ENCODE measurements at places on chromosomes 7 and 10. TPM values are rescaled to one million over a fixed set of nuclear protein-coding genes. Genes with fewer than 3 reads are reported as not detected.

DNA sequence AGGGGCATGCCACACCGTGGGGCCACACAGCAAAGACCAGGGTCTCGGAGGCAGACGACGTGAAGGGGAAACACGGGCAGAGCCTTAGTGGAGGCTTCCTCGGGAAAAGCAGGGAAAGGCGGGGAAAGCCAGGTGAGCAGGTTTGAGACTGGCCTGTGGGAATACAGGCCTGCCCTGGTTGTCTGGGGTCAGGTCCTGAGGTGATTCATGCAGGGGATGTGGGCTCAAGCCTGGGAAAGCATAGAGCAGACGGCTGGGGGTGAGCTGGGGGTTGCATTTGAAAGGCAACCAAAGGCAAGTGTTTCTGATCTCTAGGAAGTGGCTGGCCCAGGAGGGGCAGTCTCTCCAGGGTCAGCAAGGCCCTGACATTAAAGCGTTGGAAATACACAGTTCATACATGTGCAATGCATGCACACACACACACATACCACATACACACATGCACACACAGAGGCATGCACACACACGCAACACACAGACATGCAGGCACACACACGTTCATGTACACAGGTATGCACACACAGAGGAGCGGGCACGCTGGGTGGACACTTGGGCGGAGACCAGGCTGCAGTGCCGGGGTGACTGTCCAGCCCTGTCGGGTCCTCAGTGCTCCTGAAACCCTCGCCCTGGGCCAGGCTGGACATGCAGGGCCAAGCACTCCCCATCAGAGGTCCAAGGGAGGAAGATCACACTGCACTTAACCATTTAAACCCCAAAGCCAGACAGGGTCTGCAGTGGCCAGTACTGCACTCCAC lies 51.8 kb downstream of the DPYSL4 start:
- DNase-seq: no peak

DNA sequence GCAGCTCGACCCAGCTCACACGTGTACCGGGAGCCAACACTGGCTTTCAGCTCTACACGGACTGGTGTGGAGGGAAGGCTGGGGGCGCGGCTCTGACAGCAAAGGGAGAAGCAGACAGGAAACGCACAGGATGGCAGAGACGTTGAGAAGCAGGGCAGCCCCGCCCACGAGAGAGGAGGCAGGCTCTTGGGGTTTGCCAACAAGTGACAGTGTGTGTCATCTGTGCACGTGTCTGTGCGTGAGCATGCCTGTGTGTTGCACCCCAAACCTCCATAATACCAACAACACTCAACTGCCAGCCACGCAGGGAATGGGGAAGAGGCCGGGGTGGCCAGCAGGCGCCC lies 64.4 kb upstream of the PDGFA start:
- DNase-seq: no peak

- DNase-seq: peak; percentile 69
These were observed 170.2 kb downstream of the FAM107B start for GRCh38 chr10:14604181-14605142.

GRCh38 chr7:150666412-150666811 lies 19.1 kb upstream of the GIMAP2 start:
- no peak for DNase-seq

DNA sequence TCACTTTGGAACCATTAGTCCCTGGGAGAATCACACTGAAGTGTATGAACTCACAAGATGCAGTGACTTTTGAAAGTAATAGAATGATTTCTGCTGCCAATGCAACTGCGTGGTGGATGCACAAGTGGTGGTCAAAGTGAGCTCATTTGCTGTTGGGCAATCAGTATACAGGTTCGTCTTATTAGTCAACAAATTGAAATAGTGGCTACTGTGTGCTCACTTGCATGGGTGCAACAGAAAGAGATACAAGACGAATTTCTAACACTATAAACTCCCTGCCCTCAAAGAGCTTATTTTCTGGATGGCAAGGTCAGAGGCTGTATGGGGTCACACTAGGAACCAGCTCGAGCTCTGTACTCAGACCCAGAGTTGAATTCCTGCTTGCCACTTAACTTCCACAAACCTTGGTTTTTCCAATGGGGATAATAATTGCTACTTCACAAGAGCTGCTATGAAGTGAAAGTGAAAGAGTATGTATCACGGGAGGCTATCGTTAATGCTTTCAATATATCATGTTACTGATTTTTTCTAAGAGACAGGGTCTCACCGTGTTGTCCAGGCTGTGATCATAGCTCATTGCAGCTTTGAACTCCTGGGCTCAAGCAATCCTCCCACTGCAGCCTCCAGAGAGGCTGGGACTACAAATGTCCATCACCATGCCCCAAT lies 8.3 kb upstream of the BCL7B start:
- no peak for DNase-seq

DNA sequence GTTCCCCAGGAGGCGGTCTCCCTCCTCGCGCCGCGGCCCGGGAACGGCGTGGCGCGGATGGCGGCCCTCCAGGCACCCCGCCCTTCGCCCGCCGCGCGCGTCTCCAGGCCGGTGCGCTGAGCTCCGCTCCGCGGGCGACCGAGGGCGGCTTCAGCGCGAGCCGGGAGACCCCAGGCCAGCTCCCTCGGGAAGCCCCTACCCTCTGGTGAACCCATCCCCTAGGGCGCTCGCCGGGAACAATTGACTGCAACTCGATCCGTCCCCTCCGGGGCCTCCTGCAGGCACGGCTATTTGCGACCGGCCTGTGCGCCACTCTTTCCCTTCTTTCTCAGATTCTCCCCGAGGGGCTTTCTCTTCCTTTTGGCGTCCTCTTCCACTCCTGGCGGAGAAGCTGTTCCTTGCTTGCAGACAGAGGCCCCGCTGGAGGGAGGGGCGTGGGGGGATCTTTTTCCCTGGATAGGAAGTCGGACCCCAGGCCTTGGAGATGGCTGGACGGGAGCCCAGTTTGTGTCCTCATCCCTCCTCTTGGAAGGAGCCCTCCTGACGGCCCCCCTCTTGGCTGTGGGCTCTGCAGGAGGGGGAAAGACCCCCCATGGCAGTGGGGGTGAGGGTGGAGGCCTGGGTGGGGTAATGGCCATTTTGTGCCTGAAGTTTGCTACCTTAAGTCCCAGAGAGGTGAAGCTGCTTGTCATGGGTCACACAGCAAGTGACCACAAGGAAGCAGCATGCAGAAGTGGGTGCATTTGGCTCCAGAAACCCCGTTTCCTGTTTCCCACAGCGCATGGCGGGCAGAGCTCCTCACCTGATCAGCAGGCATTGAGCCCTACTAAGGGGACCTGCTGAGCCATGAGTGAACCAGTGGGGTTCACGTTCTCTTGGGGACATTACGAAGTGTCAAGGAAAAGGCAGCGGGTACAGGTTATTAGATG lies 171.2 kb upstream of the TNRC18 start:
- peak; percentile 33 for DNase-seq

DNA sequence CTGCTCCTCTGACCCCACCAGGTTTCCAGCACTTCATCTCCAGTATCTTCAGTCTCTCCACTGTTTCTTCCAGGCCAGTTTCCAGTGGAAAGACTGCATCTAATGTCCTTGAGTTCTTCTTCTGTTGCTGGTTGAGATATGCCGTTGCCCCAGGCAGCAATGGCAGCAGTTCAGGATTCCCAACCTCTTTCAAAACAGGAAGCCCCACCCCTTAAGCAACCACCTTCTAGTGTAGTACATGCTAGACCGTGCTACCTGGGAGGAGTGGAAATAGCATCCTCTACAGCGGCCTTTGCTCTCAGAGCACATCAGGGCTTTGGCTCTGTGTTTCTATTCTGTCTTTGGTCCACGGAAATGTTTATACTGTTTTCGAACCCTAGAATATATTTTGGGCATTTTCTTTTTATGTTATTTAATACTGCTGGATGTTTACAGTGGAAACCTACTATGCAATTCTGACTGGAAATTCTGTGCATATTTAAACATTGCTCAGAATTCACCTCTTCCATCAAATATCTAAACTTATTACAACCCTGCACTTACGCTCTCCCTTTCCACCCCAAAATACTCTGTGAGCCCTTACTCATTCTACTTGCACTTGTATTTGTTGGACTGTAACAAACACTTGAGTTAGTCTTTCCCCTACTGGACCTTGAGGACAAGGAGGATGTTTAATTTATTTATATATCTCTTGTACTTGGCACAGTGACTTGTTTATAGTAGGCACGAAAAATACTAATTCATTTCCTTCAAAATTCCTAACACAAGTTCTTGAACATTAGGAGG lies 8.5 kb upstream of the BPGM start:
- DNase-seq: peak; percentile 19

GRCh38 chr7:134448356-134449229 lies 10.3 kb downstream of the AKR1B1 start:
- DNase-seq: peak; percentile 97

DNA sequence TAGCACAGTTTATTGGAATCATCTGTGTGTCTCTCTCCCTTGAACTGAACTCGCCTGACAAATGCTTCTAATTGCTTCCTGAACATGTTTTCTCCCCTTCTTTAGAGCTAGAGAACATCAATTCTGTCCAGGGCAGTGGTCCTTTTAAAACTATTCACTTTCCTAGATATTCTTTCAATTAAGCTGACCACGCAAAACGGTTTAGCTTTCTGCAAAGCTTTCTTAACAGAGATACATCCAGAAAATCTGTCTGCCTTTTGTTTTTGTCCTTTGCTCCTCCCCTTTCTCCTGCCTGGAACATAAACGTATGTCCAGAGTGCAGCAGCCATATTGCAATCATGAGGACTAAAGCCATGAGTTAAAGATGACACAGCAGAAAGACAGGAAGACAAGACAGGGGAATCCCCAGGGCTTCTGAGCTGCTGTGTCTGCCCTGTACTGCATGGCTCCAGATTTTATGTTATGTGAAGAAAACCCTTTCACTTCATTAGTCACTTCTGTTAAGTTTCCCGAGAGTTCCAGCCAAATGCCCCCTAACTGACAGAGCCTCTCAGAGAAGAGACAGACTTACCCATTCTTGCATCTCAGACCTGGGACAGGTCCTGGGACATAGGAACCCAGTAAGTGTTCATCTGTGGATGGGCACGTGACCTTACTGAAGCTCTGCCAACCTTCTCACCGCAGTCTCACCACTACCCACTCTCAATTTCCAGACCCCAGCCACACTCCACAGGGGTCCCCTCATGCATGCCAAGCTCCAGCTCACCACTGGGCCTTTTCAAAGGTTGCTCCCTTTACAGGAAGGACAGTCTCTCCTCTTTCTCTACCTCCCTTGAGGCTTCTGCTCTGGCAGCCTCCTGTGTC lies 35.0 kb upstream of the CPXM2 start:
- no peak for DNase-seq

The SEC61A2 gene
- total RNA-seq: 2.2 TPM

The MCM10 gene
- 16.1 TPM for total RNA-seq

The LRRC18 gene
- not detected for total RNA-seq
